ENCODE measurements at places on chromosomes 5 and 9.
A peak's percentile ranks its signal among the peaks of the same experiment; 100 is the strongest.

GRCh38 chr5:179274321-179275315 lies 70.6 kb downstream of the ADAMTS2 start:
- no peak for DNase-seq

DNA sequence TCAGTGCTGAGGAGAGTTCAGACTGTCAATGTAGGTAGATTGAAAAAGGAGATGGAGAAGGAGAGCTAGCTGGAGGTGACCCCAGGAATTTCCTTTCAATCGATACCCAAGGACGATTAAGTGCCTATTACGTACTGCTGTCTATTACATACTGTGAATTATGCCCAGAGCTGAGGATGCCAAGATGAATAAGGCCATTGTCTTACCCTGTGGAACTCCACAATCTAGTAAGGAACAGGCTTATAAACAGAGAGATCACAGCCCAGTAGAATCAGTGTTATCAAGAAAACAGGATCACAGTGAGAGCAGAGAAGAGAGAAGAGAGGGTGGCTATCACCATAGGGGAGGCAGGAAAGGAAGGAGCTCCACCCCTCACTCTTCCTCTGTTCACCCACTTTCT lies 54.1 kb upstream of the PDE8B start:
- DNase-seq: no peak

GRCh38 chr9:89065921-89066320 lies 74.7 kb downstream of the S1PR3 start:
- DNase-seq: no peak

- DNase-seq: peak; percentile 36
These were observed 466.9 kb upstream of the ARRDC3 start for GRCh38 chr5:91850031-91850430.

GRCh38 chr9:76090909-76091308 lies 200.4 kb downstream of the PCSK5 start:
- no peak for DNase-seq

DNA sequence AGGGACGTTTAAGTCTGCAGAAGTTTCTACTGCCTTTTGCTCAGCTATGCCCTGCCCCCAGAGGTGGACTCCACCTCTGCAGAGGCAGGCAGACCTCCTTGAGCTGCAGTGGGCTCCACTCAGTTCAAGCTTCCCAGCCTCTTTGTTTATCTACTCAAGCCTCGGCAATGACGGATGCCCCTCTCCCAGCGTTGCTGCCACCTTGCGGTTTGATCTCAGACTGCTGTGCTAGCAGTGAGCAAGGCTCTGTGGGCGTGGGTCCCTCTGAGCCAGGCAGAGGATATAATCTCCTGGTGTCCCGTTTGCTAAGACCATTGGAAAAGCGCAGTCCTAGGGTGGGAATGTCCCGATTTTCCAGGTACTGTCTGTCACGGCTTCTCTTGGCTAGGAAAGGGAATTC lies 2188.5 kb upstream of the WWC1 start:
- no peak for DNase-seq

GRCh38 chr9:95726756-95727155 lies 148.7 kb upstream of the ERCC6L2 start:
- peak; percentile 7 for DNase-seq

DNA sequence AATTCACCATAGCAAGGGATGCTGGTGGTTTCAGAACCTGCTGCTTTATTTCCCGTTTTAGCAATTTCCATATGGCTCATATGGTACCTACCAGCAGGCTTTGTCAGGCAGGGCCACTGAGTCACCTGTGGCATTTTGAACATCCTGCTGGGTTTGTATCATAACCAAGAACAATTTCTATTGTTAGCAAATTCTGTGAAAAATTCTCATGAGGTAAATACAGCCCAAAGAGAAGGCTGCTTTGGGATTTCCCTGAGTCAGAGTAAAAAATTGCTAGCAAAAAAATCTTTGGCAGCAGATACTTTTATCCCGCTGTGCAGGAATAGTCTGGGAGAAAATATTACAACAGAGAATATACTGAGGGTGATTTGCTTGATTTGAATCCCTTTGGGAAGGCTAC lies 52.7 kb downstream of the PRR16 start:
- DNase-seq: no peak

- no peak for DNase-seq
These were observed 175.8 kb downstream of the WDR70 start for GRCh38 chr5:37554938-37555337.

DNA sequence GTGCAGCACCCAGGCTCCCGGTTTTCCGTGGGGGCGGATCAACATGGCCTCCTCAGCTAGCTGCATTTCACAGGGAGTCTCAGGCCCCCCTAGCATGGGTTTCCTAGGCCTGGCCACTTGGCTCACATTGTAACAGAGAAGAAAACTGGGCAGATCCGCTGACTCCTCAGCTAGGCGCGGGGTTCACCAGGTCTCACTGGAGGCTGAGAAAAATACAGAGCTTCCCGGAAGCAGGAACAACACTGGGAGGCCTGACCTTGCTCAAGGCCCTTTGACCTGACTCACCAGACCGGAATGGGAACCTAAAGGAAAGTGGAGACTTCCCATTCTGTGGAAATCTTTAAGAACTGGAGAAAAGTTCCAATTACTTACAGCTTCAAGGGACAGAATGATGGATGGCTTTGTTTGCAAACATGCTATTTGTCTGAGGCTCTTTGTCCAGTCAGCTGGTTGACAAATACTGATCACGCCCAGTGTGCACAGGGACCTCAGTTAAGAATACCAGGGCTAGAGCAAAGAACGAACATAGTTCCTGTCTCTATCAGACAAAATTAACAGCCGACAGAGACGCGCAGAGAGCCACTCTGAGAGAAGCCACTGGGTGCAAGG lies 88.7 kb upstream of the LRRTM2 start:
- no peak for DNase-seq

GRCh38 chr5:86748538-86749105 lies 130.9 kb downstream of the COX7C start:
- DNase-seq: no peak

DNA sequence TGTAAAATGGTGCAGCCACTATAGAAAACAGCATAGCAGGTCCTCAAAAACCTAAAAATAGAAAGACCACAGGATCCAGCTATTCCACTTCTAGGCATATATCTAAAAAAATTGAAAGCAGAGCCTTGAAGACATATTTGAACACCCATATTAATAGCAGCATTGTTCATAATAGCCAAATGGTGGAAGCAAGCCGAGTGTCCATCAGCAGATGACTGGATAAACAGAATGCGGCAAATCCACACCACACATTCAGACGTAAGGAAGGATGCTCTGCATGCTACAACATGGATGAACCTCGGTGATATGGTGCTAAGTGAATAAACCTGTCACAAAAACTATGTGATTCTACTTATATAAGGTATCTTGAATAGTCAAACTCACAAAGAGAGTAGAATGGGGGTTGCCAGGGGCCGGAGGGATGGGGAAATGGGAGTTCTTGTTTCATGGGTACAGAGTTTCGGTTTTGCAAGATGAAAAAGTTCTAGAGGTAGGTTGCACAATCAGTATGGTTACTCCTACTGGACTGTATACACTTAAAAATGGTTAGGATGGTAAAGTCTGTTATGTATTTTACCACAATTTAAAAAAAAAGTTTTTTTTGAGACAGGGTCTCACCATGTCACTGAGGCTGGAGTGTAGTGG lies 17.1 kb upstream of the HSD17B3 start:
- DNase-seq: no peak

DNA sequence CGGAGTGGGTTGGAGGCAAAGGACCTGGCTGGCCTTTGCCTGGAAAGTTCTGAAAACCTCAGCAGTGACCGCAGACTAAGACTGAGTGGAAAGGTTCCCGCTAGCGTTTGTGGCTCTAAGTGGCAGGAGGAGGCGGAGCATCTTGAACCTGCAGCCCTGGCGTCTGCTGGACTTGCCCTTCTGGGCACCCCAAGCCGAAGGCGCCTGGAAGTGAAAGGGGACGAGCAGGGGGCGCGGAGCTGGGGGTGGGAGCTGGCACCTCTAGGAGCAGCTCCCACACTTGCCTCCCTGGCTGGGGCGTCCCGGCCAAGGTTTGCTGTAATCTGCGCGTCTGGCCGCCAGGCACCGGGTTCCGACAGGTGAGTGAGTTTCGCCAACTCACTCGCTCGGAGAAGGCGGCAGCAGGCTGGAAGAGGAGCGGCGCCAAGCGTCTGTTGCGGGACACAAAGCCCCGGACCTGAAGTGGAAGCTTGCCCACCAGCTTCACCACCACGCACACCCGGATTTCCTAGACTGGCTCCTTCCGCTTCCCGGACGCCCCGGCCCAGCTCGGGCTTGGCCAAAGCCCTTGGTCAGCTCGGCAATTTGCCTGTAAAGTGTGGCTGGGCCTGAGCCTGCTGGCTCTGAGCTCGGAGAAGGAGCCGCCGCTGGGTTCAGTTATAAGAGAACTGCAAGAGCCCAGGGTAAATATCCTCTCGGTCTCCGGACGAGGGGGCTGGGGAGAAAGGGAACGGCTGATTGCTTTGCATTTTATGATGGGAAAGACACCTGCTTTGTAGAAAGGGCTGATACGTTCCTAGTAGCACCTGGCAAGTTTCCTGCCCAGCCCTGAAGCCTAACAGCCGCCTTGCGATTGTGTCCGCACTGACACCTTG lies at the start of gene GNA14:
Gene GNA14 (minus strand): TSS at position 89 of the 875 bp plus-strand sequence. CDS start 529 bp downstream, outside the sequence.
- no peak for DNase-seq

- DNase-seq: peak; percentile 45
These were observed 472 bp upstream of the UBTD2 start for GRCh38 chr5:172283862-172284610.

GRCh38 chr5:153624451-153624765 lies 133.9 kb downstream of the GRIA1 start:
- no peak for DNase-seq

DNA sequence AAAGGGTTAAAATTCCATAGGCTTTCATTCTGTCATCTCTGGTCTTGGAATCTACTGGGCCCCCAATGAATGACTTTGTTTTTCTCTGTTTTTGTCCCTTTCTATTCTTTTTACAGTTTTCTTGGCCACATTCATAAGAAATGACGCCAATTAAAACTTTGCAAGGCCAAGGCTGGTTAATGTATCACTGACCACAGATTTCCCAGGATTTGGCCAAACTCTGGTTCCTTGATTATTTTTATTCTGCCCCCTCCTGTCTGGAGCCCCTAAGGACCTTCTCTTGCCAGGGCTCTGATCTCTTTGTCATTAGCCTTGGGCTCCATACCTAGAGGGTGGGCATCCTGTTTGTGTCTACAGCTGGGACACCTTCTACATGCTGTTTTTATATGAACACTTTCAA lies 388.9 kb upstream of the PAPPA start:
- no peak for DNase-seq

GRCh38 chr5:38013107-38013506 lies 173.3 kb upstream of the GDNF start:
- DNase-seq: no peak

DNA sequence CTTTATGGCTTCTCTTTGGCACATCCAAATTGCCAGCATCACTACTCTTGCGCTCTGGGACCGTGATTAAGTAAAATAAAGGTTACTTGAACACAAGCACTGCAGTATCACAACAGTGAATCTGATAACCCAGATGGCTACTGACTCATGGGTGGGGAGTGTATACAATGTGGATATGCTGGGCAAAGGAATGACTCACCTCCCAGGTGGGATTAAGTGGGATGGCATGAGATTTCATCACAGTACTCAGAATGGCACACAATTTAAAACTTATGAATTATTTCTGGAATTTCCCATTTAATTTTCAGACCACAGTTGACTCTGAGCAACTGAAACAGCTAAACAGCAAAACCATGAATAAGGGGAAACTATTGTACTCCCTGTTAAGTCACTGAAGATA lies 4.3 kb downstream of the GFM2 start:
- DNase-seq: no peak

- no peak for DNase-seq
These were observed 62.0 kb upstream of the CDH6 start for GRCh38 chr5:31131381-31131891.

- no peak for DNase-seq
These were observed 3.4 kb upstream of the GRPEL2 start for GRCh38 chr5:149341876-149342275.

- no peak for DNase-seq
These were observed 127.8 kb downstream of the KCNIP1 start for GRCh38 chr5:170631466-170632195.

- no peak for DNase-seq
These were observed 148.5 kb upstream of the PUM3 start for GRCh38 chr9:2992427-2992826.

DNA sequence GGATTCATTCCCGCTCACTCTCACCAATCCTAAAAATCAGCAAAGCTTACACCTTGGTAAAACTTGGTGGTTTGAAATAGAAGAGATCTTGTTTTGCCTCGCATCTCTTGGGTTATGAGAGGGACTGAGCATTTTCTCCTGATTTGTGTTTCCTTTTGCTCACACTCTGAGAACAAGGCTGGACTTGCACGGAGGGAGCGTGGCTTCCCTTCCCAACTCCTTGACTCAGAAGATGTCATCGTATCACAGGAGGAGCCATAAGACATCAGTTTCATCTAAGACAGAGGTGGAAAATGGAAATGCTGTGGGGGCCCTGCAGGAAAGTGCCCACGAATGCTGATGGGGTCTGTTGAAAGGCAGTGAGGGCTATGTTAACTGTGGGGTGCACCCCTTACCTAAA lies 37.4 kb downstream of the CTSL start:
- no peak for DNase-seq

GRCh38 chr5:165616490-165617405 lies 2111.3 kb downstream of the MAT2B start:
- no peak for DNase-seq

- no peak for DNase-seq
These were observed 32.7 kb downstream of the GAPT start for GRCh38 chr5:58523956-58524355.

GRCh38 chr9:127013597-127013996 lies 99.0 kb downstream of the RALGPS1 start:
- DNase-seq: no peak

DNA sequence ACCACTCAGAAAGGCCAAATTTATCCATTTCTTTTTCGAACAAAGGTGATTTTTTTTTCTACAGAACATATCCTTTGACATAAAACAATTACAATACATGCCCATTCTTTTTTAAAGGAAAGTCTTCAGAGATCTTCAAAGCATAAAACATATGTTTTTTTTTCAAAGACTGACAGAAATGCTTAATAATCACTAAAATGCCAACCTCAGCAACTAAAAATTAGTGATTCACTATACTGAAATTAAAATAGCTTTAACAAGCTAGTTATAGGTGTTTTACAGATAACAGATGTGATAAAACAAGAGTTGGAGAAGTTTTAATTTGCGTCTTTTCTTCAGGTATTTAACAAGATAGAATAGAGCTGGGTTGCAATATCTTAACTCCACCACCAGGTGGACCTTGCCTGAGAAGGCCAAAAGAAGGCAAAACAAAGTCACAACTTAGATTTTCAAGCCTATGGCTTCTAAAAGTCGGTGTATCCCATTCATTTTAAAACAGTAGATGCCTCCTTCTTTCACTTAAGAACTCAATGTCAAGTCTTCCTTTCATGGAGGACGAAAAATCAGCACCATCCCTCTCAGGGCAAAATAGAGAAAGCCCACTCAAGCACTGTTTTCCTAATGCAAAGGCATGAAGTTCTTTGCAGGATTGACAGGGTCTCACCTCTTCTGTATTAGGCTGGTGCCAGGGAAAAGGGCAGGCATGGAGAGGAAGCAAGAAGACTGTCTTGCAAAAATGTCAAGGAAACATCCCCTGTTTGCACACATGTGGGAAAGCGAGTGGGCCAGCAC lies 31.1 kb upstream of the CPLX2 start:
- no peak for DNase-seq
